ENCODE measurements at places on chromosomes 1 and 21.
A peak's percentile ranks its signal among the peaks of the same experiment; 100 is the strongest.

- DNase-seq = peak; percentile 13
Measured at GRCh38 chr1:47262787-47263413, 30.9 kb upstream of the TAL1 start.

DNA sequence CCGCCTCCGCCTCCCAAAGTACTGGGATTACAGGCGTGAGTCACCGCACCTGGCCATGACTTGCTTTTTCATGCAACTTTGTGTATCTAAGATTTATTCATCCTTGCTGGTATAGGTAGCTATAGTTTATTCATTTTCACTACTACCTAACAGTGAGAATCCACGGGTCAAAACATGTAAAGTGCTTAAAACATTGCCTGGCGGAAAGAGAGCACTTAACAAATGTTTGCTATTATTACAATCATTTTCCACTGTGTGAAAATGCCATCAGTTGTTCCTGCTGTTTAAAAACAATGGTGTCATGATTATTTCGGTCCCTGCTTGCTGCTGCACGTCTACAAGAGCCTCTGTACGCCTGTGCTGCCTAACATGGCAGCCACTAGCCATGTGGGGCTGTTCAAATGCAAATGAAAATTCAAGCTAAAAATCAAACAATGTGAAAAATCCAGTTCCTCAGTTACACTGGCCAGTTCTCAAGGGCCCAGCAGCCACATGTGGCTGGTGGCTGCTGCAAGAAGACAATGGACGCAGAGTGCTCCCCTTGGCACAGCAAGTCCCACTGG is 65.1 kb downstream of the CLSTN1 start:
- no peak for DNase-seq

DNA sequence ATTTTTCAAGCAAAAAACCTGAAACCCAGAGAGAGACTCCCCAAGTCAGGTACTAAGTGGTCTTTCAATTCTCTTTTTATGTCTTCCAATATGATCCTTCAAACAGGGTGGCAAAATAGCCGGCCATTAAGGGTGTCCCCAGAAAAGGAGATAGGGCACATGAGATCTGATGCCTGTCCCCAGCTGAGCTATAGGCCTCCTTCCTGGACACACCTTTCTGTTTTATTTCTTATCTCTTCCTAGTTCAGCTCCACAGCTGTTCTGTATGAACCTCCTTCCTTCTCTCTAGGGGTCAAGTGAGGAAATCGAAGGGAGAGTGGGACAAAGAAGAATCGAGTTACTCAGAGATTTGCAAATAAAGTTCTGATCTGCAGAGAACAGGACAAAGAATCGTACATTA is 112.4 kb upstream of the ATP1A1 start:
- DNase-seq = no peak

DNA sequence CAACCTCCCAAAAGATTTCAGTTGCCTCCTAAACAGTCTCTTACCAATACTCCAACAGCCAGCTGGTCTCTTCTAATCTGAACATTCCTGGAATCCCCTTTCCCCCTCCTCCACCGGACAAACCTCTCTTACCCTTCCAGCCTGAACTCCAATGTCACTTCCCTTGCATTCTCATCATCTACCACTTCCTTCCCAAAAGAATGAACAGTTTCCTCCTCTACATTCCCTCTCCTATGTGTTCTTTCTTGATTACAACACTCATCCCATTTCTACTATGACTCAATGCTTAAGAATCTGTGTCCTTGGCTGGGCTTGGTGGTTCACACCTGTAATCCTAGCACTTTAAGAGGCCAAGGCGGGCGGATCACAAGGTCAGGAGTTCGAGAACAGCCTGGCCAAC is 417.1 kb downstream of the SETD4 start:
- DNase-seq = no peak

GRCh38 chr1:223153177-223154119 is 10.4 kb upstream of the TLR5 start:
- no peak for DNase-seq

DNA sequence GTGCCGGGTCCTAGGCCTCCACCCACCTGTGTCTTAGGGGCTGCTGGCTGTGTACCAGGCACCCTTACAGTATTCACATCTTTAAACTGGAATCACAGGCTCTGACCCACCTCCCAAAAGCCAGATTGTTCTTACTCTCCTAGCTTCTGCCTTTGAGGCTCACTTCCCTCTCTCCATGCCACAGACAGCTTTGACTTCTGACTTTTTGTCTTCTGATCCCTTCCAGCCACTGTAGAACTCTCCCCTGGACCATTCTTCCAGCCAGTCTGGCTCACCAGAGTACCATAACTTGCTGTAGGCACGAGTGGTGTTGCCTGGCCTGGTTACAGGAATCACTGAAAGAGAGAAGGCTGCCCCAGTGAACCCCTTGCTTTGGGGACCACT is 58.1 kb upstream of the STUM start:
- no peak for DNase-seq

DNA sequence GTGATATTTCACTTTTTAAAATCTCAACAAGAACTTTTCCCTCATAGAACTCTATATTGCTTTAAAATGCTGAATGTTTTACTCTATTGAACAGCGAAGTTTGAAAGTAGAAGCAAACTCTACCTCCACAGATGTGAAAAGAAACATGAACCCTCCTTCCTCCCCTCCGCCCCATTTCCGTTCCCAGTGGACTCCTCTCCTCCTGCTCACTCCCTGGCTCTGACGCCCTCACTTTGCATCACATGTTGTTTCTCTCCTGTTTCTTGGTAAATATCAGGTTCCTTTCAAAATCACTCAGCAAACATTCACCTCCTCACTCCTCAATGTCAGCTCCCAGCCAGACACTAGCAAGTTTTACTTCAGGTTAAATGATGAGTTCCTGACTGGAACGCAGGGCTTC is 34.6 kb downstream of the KCNH1 start:
- no peak for DNase-seq
